ENCODE measurements at places on chromosomes 1 and 21.
A peak's percentile ranks its signal among the peaks of the same experiment; 100 is the strongest.

GRCh38 chr1:32988665-32989064 lies 24.1 kb upstream of the RNF19B start:
- DNase-seq = no peak

DNA sequence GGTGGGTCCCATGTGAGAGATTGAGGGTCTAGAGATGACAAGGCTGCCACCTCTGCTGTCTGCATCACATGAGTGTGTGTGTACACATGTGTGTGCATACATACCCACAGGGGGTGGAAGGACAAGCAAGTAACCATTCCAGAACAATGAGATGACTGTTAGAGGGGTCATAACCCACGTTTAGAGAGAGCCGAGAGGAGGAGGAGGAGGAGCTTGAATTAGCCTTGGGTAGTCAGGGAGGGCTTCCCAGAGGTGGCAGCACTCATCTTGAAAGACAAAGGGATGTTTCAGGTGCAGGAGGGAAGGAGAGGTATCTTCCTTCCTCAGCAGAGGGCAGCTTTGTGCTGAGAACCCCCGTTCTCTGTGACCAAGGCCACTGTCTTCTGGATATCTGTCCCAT lies 21.3 kb downstream of the TNFRSF1B start:
- DNase-seq = no peak

GRCh38 chr1:202214089-202214843 lies 20.7 kb downstream of the LGR6 start:
- no peak for DNase-seq

DNA sequence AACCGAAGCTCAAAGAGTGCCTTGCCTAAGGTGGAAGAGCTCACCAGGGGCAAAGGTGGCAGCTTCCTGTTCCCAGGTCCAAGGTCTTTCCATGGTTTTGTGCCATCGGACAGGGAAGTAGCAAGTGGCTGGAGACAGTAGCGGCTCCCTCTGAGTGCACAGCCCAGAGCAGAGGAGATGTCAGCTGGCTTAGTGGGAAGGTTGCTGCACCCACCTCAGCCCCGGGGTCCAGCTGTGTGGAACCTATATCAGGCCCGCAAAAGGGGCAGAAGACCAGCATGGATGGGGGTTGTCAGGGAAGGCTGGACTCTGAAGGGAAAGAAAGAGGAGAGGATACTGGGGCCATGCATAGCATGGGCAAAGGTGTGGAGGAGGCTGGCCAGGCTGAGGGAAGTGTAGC lies 6.8 kb downstream of the IKBKE start:
- DNase-seq = no peak

GRCh38 chr1:20493839-20494608 lies 8.0 kb upstream of the CAMK2N1 start:
- DNase-seq = peak; percentile 51

Data from non-pigmented ciliary epithelial cell (primary cell).